Activated naive CD4-positive, alpha-beta T cell treated with anti-CD3 and anti-CD28 coated beads, Interleukin-2, amount 50 U/mL, for 16 hours (primary cell): ENCODE measurements at places on chromosomes 5 and 9.

GRCh38 chr9:108283696-108284095 is 572.1 kb downstream of the ACTL7B start:
- no peak for DNase-seq

GRCh38 chr5:20618340-20618739 is 630.3 kb upstream of the CDH18 start:
- DNase-seq: no peak

- DNase-seq: no peak
These were observed 5.2 kb upstream of the FCN2 start for GRCh38 chr9:134875371-134875770.

GRCh38 chr9:93622691-93623090 is 46.3 kb downstream of the PHF2 start:
- no peak for DNase-seq

DNA sequence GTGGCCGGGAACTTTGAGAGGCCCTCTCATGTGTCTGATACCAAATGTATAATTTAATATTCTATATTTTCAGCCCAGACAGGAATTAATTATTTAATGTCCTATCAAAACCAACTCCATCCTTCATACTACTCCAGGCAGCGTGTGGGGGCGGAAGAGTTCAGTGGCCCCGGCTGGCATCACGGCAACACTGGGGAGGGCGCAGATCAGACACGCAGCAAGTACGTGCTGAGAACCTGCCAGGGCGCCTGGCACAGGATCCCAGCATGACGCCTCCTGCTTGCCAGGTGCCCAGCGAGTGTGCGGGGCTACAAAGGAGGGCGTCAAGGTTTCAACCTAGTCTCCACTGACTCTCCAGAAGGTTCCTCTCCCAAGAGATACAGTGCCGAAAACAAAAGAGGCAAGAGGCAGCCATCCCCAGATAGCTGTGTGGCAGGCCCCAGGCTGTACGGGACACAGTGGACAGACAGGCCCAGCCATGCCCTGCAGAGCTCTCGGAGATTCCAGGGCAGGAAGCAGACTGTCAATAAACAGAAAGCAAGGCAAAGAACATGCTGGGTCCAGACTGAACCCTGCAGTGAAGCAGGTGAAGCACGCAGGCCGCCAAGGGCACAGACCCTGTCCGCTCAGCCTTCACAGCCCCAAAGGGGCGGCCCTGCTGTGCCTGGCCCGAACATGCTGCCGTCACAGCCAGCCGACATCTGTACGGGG is 110.3 kb downstream of the VAV2 start:
- no peak for DNase-seq

DNA sequence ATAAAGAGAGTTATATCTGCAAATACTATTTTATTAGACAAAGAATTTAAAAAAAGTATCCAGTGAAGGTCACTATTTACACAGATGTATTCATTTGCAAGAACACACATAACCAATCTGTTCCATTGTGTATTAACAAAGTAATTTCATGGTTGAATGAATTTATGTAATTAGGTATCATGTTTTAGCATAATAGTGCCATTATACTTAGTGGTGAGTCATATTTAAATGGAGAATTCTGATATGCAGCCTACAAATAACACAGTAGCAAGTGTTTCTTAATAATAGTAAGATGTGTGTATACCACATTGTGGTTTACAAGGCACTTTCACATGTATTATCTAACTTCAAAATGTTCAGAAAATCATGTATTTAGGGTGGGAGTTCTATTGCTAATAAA is 1028.5 kb upstream of the ACO1 start:
- DNase-seq: no peak

DNA sequence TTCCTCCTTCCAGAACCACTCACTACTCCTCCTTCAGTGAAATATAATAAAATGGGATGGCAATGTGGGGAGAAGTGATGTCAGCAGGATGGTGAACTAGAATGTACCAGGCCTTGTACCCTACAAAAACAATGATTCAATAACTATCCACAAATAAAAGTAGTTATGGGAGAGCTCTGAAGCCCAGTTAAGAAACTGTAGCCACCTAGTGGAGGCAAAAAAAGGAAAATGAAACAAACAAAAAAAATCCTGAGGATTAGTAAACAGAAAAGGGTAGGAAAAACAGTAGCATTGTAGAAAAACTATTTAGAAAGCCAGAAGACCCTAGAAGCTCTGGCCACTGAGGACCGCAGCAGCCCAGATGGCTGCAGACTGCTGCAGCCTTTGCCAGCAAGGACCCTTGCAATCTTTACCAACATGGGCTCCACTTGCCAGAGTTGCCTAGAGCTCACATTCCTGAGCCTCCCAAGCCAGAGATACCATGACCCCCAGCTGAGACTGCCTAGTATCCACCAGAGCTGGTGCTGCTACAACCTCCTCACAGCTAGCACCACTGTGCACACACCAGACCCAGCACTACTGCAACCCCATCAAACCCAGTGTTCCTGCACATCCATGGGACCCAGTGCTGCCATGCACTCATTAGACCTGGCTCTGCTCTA is 259.7 kb upstream of the MSX2 start:
- no peak for DNase-seq
